ENCODE measurements at places on chromosomes 13 and 19. TPM values are rescaled to one million over a fixed set of nuclear protein-coding genes. Genes with fewer than 3 reads are reported as not detected.

ACER1 gene
- not detected for total RNA-seq

LRRC4B gene
- 1.2 TPM for total RNA-seq

COLGALT1 gene
- total RNA-seq, result 66.2 TPM

- no peaks in the 10 kb centered on the region for H3K36me3 ChIP-seq
- no peak for DNase-seq
- H3K4me3 ChIP-seq, result peak overlapping the region; percentile 29
- peaks cover 5% of the 10 kb centered on the region for H3K4me1 ChIP-seq
- no peaks in the 10 kb centered on the region for H3K27me3 ChIP-seq
- H3K27ac ChIP-seq, result no peak overlapping the region
These were observed 174.6 kb downstream of the ITGBL1 start for GRCh38 chr13:101626925-101627555.

DNA sequence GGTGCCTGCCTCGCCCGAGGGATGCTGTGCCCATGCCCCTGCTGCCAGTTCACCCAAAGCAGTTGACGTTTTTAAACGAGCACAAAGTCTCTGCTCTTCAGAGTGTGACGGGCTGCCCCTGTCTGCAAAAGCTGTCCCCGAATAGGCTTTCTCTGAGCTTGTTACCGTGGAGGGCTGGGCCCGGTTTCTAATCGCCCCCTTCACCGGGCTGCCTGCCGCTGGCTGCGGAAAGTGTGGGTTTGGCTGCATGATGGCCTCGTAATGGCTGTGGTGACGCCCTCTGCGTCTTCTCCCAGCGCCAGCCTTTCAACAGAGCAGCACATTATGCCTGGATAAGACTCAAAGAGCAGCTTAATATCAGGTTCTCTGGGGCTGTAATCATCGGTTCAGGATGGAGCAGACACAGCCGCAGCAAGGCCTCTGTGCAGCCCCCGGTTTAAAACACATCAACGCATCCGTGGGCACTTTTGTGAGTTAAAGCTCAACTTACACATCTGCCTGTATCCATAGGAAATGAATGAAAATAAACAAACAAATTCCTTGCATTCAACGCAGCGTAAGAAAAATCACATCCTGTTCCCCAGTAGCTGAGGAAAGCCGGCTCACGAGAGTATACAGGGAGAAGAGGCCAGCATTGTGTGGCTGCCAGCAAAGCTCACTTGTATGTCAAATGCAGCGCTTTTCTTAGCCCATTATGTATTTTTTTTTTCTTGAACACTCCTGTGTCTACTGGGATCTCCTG lies 166.4 kb upstream of the SOX1 start:
- DNase-seq, result peak; percentile 70
- H3K4me3 ChIP-seq, result no peak overlapping the region
- no peaks in the 10 kb centered on the region for H3K27me3 ChIP-seq
- H3K27ac ChIP-seq, result no peak overlapping the region
- H3K36me3 ChIP-seq, result no peaks in the 10 kb centered on the region
- H3K4me1 ChIP-seq, result no peaks in the 10 kb centered on the region

GRCh38 chr13:58978331-58978730 lies 1185.4 kb downstream of the DIAPH3 start:
- no peak overlapping the region for H3K4me3 ChIP-seq
- H3K4me1 ChIP-seq, result no peaks in the 10 kb centered on the region
- DNase-seq, result no peak
- H3K27ac ChIP-seq, result no peak overlapping the region
- no peaks in the 10 kb centered on the region for H3K36me3 ChIP-seq

DNA sequence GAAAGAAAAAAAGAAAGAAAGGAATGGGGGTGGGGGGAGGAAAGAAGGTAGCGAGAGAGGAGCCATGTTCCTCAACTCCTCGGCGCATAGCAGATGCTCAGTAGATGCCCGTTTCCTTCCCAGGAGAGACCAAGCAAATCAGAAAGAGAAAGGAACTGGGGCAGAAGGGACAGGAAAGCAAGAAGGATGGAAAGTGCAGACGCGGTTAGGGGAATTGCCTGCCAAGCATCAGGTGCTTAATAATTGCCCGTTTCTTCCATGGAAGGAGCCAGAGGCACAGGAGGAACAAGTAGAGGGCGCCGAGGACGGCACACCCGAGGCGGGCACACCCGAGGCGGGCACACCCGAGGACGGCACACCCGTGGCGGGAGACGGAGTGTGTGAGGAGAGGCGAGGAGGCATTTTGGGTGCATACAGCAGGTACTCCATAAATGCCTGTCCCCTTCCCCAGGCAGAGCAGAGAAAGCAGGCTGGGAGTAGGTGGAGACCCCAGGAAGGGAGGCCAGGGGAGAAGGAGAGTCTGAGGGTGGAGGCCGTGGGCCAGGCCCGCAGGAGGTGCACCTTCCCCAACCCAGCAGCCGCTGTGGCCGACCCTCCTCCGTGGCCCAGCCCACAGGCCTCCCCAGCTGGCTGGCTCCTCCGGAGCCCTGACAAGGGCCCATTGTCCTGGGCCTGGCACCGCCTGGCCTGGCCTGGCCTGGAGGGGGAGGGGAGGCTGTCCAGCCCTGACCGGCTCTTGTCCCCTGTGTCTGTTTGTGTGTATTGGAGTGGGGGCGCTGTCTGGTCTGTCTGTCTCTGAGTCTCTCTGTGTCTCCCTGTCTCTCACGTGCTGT lies 14.6 kb downstream of the JOSD2 start:
- DNase-seq, result no peak
- no peaks in the 10 kb centered on the region for H3K4me1 ChIP-seq
- no peak overlapping the region for H3K27ac ChIP-seq

DNA sequence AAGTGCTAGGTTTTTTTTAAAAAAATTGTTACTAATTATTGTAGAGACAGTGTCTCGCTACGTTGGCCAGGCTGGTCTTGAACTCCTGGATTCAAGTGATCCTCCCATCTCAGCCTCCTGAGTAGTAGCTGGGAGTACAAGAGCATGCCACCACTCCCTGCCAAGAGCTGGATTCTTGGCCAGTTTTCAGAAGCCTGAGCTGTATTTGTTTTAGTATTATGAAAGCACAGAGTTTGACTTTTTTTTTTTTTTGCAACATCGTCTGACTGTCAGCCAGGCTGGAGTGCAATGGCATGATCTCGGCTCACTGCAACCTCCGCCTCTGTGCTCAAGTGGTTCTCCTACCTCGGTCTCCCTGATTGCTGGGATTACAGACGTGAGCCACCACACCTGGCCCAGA lies 7.0 kb downstream of the ARMC6 start:
- H3K36me3 ChIP-seq, result peaks cover 12% of the 10 kb centered on the region
- no peaks in the 10 kb centered on the region for H3K4me1 ChIP-seq
- no peak for DNase-seq
- no peak overlapping the region for H3K27ac ChIP-seq

DNA sequence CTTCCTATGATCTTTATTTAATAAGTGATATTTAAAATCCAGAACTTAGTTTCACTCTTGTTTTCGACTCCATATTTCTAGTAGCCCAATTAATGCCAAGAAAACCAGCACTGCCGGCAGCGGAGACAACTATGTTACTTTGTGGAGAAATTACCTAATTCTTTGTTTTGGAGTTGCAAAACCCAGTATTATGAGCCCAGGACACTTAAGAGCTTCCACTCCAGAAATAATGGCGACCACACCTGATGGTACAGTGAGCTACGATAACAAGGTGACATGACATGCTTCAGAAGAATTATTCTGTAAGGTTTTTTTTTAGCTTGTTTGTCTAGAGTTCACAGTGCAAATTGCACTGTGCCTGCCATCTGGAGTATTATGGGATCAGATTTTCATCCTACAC lies 136.4 kb downstream of the ZAR1L start:
- no peak overlapping the region for H3K27ac ChIP-seq
- no peaks in the 10 kb centered on the region for H3K27me3 ChIP-seq
- DNase-seq, result no peak
- H3K4me3 ChIP-seq, result no peak overlapping the region
- H3K36me3 ChIP-seq, result no peaks in the 10 kb centered on the region

DNA sequence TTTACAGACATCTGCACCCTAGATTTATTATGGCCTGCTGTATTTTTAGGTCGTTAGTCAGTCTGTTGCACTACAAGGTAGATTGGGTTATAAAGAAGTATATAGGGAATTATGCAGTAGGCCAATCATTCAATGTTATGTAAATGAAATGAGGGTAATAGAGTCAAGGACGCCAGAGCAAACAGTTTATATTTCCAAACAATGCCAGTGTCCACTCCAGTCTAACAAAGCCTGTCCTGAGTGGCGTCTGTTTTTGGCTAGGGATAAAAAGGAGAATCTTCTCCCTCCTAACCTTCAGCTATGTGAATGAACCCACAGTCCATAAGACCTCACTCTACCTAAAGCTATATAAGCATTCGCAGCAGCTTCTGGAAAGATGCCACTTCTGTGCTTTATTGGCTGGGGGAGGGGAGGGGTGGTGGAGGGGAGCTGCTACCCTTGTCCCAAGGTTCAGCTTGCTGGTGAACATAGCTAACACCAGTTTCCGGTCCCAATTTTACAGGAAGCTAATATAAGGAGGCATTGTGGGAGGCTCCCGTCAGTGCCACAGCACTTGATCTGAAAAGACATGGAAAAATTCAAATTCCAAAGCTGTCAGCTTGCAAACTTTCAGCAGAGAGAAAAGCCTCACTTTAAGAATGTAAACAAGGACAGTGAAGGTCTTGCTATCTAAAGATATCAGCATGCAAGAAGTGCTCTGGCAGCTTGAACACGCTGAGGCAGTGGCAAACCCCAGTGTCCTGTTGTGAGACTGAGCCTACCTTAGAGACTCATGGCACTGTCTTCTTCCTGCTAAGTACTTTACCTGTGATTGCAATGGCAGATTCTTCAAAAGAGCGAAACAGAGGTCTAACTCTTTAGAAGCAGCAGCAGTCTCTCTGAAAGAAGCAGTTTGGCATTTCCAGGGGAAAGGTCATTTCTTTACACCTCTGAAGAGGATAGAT lies 369.9 kb downstream of the PCDH9 start:
- no peak overlapping the region for H3K27ac ChIP-seq
- H3K36me3 ChIP-seq, result no peaks in the 10 kb centered on the region
- H3K27me3 ChIP-seq, result no peaks in the 10 kb centered on the region
- H3K4me1 ChIP-seq, result no peaks in the 10 kb centered on the region

DNA sequence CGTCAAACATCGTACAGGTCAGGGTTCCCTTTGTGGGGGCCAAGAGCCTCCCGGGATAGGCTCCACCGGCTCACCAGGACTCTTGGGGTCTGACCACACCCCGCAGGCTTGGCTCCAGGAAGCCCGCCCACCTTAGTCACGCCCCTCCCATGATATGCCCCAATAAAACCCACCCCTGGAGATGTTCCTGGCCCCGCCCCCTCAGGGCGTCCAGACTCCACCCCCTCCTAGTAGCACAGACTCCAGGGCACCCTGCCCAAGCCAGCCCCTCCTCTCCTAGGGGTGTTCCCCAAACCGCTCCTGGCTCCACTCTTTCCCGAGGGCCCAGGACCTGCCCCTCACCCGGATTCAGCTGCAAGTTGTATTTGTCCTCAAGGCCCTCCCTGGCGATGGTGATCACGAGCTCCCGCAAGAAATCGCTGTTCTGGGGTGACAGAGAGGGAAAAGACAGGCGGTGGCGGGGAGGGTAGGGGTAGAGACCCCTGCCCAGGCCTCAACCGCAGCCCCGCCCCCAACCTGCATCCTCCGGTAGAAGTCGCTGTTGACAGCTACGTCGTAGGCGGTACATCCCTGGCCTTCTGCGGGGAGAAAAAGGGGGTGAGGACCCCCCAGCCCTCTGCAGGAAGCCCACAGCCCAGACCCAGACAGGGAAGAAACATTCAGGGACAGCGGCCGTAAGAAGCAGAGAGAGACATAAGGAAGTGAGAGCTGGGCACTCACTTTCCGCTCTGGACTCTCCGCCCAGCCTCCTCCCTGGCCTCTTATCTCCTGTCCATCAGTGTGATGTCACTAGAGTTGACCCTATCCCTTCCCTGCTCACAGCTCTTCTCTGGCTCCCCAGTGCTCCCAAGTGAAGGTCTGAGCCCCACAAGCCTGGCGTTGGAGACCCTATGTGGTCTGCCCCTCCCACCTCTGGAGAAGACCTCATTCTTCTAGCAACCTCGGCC lies 3.9 kb downstream of the PIH1D1 start:
- DNase-seq, result no peak
- peaks cover 2% of the 10 kb centered on the region for H3K36me3 ChIP-seq
- H3K27ac ChIP-seq, result no peak overlapping the region
- H3K4me1 ChIP-seq, result peaks cover 6% of the 10 kb centered on the region
- H3K27me3 ChIP-seq, result no peaks in the 10 kb centered on the region

- no peaks in the 10 kb centered on the region for H3K27me3 ChIP-seq
- peak overlapping the region; percentile 36 for H3K27ac ChIP-seq
- no peaks in the 10 kb centered on the region for H3K4me1 ChIP-seq
- H3K4me3 ChIP-seq, result no peak overlapping the region
- DNase-seq, result peak; percentile 52
These were observed 704.7 kb downstream of the DIAPH3 start for GRCh38 chr13:59458908-59459579.

DNA sequence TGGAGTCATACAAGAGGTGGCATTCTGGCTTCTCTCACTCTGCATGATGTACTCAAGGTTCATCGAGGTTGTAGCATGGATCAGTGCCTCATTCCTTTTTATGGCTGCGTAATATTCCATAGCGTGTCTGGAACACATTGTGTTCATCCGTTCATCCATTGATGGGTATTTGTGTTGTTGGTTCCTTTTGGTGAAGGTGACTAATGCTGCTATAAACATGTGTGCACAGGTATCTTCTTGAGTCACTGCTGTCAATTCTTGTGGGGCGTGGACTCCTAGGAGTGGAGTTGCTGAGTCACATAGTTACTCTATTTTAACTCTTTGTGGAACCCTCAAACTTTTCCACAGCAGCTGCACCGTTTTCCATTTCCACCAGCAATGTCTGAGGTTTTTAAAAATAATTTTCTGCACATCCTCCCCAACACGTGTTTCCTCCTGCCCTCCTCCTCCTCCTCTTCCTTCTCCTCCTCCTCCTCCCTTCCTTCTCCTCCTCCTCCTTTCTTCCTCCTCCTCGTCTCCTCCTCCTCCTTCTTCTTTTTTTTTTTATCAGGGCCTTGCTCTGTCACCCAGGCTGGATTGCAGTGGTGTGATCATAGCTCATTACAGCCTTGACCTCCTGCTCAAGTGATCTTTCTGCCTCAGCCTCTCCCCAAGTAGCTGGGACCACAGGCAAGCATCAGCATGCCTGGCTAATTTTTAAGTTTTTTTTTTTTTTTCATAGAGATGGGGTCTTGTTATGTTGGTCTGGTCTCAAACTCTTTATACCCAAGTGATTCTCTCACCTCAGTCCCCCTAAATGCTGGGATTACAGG lies 2.0 kb upstream of the TMEM221 start:
- no peaks in the 10 kb centered on the region for H3K36me3 ChIP-seq
- H3K27me3 ChIP-seq, result peaks cover 8% of the 10 kb centered on the region
- no peak for DNase-seq
- no peak overlapping the region for H3K4me3 ChIP-seq
- no peak overlapping the region for H3K27ac ChIP-seq
- no peaks in the 10 kb centered on the region for H3K4me1 ChIP-seq

- H3K4me3 ChIP-seq, result no peak overlapping the region
- H3K4me1 ChIP-seq, result no peaks in the 10 kb centered on the region
- DNase-seq, result no peak
- no peaks in the 10 kb centered on the region for H3K27me3 ChIP-seq
- no peak overlapping the region for H3K27ac ChIP-seq
- no peaks in the 10 kb centered on the region for H3K36me3 ChIP-seq
These were observed 19.3 kb upstream of the LGALS13 start for GRCh38 chr19:39582891-39583625.

- H3K4me1 ChIP-seq, result peaks cover 28% of the 10 kb centered on the region
- DNase-seq, result no peak
- no peak overlapping the region for H3K4me3 ChIP-seq
- H3K27me3 ChIP-seq, result no peaks in the 10 kb centered on the region
- no peaks in the 10 kb centered on the region for H3K36me3 ChIP-seq
- peak overlapping the region; percentile 68 for H3K27ac ChIP-seq
These were observed 77.4 kb upstream of the SPATA13 start for GRCh38 chr13:24083141-24083540.

GRCh38 chr19:12052091-12052496 lies 667 bp downstream of the ZNF878 start:
- H3K36me3 ChIP-seq, result no peaks in the 10 kb centered on the region
- H3K27ac ChIP-seq, result peak overlapping the region; percentile 25
- peak; percentile 42 for DNase-seq
- H3K27me3 ChIP-seq, result no peaks in the 10 kb centered on the region
- no peaks in the 10 kb centered on the region for H3K4me1 ChIP-seq
- peak overlapping the region; percentile 74 for H3K4me3 ChIP-seq
